Endothelial cell (in vitro differentiated cells): ENCODE measurements at places on chromosomes 2 and 18. TPM values are rescaled to one million over a fixed set of nuclear protein-coding genes. Genes with fewer than 3 reads are reported as not detected.

GRCh38 chr2:233438573-233439147 is 84.4 kb downstream of the DGKD start:
- DNase-seq: no peak
- H3K4me3 ChIP-seq: no peak overlapping the region
- H3K27me3 ChIP-seq: no peaks in the 10 kb centered on the region
- H3K4me1 ChIP-seq: no peaks in the 10 kb centered on the region

- H3K27me3 ChIP-seq: peaks cover 3% of the 10 kb centered on the region
- H3K4me1 ChIP-seq: no peaks in the 10 kb centered on the region
- H3K4me3 ChIP-seq: no peak overlapping the region
- H3K27ac ChIP-seq: no peak overlapping the region
- no peaks in the 10 kb centered on the region for H3K36me3 ChIP-seq
Observed at GRCh38 chr2:96753661-96754282, 6.9 kb upstream of the CNNM4 start.

DNA sequence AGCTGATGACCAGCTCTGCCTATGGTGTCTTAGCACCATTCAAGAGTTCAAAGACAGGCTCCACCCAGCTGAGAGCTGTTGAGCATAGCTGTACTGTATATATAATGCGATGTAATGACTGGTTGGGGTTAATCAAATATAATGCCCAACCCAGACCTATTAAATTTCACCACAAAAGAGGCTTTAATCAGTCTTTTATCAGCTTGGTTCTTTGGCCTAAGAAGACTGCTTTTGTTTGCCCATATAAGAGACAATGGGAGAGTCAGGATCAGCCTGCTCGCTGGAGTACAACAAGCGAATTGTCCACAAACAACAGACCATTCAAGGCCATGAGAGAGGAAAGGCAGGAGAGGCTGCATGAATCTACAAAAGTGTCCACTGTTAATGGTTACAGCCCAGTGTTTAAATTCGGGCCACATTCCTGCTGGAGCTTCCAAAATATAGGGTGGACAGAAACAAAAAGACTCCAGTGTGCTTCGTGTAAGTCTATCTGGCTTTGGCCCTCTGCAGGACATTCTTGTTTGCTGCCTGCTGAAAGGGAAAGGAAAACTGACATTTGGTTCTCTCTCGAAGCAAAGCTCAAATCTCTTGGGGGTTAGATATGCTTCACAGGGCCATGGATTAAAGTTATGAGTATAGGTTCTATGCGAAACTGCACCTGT is 299.0 kb upstream of the FBXO11 start:
- peaks cover 4% of the 10 kb centered on the region for H3K36me3 ChIP-seq
- H3K4me3 ChIP-seq: no peak overlapping the region
- DNase-seq: no peak
- H3K4me1 ChIP-seq: peaks cover 8% of the 10 kb centered on the region
- H3K27me3 ChIP-seq: peaks cover 7% of the 10 kb centered on the region
- no peak overlapping the region for H3K27ac ChIP-seq

- no peaks in the 10 kb centered on the region for H3K27me3 ChIP-seq
- H3K4me3 ChIP-seq: no peak overlapping the region
- no peak for DNase-seq
- no peaks in the 10 kb centered on the region for H3K36me3 ChIP-seq
Observed at GRCh38 chr2:143151111-143151752, 22.0 kb downstream of the ARHGAP15 start.

DNA sequence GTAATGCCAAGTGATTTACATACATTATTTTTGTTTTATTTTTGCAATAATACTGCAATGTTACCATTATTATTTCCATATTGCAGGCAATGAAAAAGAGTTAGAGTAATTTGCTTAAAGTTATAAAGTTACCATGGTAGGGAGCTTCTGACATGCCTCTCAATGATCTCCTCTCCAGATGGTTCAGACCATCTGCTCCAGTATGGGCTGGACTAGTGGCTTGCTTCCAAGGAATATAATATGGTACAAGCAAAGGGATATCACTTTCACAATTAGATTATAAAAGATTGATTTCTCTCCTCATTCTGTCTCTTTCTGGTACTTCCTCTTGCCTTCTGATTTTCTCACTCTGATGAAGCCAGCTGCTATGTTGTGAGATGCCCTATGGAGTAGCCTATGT is 245.4 kb downstream of the INSIG2 start:
- H3K4me1 ChIP-seq: peaks cover 9% of the 10 kb centered on the region
- no peak for DNase-seq
- H3K27me3 ChIP-seq: no peaks in the 10 kb centered on the region
- no peak overlapping the region for H3K27ac ChIP-seq

DNA sequence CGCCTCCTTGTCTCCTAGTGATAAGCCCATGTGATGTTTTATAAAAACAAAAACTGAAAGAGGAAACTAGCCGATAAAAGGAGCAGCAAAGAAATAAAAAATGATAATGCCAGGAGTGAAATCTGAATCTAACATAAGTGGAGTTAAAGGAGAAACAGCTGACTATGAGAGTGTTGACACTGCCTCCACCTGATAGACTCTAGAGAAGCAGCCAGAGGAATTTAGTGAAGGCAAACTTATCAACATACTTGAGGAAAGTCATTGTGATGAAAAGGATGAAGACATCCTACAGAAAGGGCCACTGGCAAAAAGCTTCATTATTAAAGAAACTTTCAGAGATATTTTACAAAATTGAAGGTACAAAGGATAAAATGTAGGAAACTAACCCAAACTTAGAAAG is 1.9 kb downstream of the M1AP start:
- H3K4me3 ChIP-seq: no peak overlapping the region
- peaks cover 3% of the 10 kb centered on the region for H3K4me1 ChIP-seq
- H3K27me3 ChIP-seq: peaks cover 2% of the 10 kb centered on the region
- H3K27ac ChIP-seq: no peak overlapping the region
- no peaks in the 10 kb centered on the region for H3K36me3 ChIP-seq

GRCh38 chr2:168006498-168006897 is 240.9 kb downstream of the STK39 start:
- H3K27me3 ChIP-seq: peaks cover 1% of the 10 kb centered on the region
- H3K27ac ChIP-seq: no peak overlapping the region
- H3K4me1 ChIP-seq: peaks cover 7% of the 10 kb centered on the region

DNA sequence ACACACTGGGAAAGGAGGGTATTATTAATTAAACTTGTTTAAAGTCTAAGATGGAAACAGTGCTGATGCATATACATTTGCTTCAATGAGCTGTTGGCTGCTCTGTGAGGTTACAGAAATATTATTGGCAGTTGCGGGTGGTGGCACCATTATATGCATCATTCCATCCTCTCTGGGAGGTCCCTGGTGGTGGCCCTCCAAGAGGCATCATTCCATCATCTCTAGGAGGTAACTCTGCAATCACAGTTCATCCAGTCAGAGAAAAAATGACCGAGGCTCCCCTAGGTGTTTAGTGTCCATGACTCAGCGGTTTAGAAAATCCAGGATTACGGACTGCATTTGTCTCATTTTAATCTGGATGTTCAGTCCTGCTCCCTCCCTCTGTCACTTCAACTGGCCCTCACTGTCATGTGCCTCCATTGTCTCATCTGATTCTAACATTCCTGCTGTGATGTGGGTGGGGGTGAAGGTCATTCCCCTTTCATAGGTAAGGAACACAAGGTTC is 15.4 kb downstream of the AFF3 start:
- H3K27ac ChIP-seq: no peak overlapping the region
- H3K27me3 ChIP-seq: peaks cover 5% of the 10 kb centered on the region
- no peaks in the 10 kb centered on the region for H3K36me3 ChIP-seq
- no peak overlapping the region for H3K4me3 ChIP-seq
- no peak for DNase-seq

DNA sequence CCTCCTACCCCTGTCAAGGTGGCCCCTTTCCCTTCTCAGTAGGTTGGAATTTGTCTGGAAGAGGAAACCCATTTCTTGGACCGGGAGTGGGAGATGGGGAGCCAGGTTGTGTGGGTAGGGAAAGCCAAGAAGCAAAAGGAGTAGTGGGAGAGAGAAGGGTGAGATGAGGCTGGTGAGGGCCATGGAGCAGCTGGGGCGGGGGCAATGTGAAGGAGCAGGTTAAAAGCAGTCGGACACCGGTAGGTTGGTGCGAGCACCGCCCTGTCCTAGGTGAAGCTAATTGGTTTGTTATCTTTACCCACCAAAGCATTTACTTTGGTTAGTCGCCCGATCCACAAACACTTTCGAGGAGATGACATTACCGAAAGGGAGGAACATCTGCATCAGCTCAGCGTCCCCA is 306.8 kb downstream of the CELF4 start:
- H3K36me3 ChIP-seq: no peaks in the 10 kb centered on the region
- H3K4me3 ChIP-seq: no peak overlapping the region
- peaks cover 21% of the 10 kb centered on the region for H3K27me3 ChIP-seq

GRCh38 chr2:234669621-234670020 is 172.7 kb upstream of the ARL4C start:
- no peak overlapping the region for H3K27ac ChIP-seq
- H3K36me3 ChIP-seq: no peaks in the 10 kb centered on the region
- H3K27me3 ChIP-seq: peaks cover 2% of the 10 kb centered on the region
- DNase-seq: no peak

GRCh38 chr2:222945887-222946286 is 85.1 kb downstream of the ACSL3 start:
- no peaks in the 10 kb centered on the region for H3K4me1 ChIP-seq
- H3K27ac ChIP-seq: no peak overlapping the region
- H3K27me3 ChIP-seq: peaks cover 6% of the 10 kb centered on the region
- no peaks in the 10 kb centered on the region for H3K36me3 ChIP-seq

DNA sequence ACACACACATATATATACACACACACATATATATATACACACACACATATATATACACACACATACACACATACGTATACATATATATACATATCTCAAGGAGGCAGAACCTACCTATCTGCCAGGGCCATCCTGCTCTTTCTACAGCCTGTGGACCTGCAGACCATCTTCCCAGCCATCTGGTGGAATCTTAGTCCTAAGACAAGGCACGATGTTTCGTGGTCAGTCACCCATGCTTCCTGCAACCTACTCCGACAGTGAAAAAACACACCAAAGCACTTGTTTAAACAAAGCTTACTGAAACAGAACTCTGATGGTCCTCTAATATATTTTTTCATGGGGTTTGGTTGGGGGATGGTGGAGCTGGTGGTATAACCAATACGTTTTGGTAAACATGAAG is 164.2 kb upstream of the ZNF521 start:
- no peaks in the 10 kb centered on the region for H3K27me3 ChIP-seq
- H3K27ac ChIP-seq: no peak overlapping the region
- no peak overlapping the region for H3K4me3 ChIP-seq

GRCh38 chr18:28003451-28003850 is 173.5 kb downstream of the CDH2 start:
- no peaks in the 10 kb centered on the region for H3K27me3 ChIP-seq
- H3K36me3 ChIP-seq: peaks cover 24% of the 10 kb centered on the region
- H3K4me1 ChIP-seq: peaks cover 4% of the 10 kb centered on the region
- H3K27ac ChIP-seq: no peak overlapping the region
- no peak overlapping the region for H3K4me3 ChIP-seq

- H3K27ac ChIP-seq: no peak overlapping the region
- no peaks in the 10 kb centered on the region for H3K36me3 ChIP-seq
- H3K27me3 ChIP-seq: no peaks in the 10 kb centered on the region
- DNase-seq: no peak
Observed at GRCh38 chr2:143725400-143725799, 596.2 kb downstream of the ARHGAP15 start.

DNA sequence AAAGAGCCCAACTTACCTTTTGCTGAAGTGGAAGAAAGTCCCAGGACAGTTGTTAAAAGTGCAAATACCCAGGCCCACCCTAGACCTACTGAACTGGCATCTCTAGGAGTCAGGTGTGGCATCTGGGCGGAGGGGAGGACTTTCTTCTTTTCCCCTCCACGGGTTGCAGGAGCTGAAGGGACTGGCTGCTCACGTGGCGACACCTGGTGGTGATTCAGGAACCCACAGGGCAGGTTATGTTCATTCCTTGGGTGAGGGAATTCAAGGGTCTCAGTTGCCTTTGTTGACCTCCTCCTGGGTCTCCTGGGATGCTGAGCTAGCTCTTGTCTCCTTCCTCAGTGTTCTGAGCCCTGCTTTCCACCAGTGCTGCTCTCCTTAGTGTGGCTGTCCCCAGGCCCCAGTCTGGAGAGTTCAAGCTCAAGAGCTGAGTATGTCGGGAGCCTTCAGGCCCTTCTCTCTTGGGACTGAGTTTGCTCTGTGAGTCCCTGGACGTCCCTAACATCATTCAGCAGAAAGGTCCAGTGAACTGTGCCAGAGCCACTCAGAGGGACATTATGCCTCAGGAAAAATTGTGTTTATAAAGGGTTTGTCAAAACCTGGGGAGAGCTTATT is 56.9 kb downstream of the DYSF start:
- H3K4me1 ChIP-seq: peaks cover 35% of the 10 kb centered on the region
- H3K36me3 ChIP-seq: peaks cover 58% of the 10 kb centered on the region
- peak overlapping the region; percentile 33 for H3K4me3 ChIP-seq

GRCh38 chr2:17850151-17850550 is 28.3 kb upstream of the KCNS3 start:
- no peak overlapping the region for H3K27ac ChIP-seq
- no peaks in the 10 kb centered on the region for H3K27me3 ChIP-seq
- no peaks in the 10 kb centered on the region for H3K4me1 ChIP-seq

DNA sequence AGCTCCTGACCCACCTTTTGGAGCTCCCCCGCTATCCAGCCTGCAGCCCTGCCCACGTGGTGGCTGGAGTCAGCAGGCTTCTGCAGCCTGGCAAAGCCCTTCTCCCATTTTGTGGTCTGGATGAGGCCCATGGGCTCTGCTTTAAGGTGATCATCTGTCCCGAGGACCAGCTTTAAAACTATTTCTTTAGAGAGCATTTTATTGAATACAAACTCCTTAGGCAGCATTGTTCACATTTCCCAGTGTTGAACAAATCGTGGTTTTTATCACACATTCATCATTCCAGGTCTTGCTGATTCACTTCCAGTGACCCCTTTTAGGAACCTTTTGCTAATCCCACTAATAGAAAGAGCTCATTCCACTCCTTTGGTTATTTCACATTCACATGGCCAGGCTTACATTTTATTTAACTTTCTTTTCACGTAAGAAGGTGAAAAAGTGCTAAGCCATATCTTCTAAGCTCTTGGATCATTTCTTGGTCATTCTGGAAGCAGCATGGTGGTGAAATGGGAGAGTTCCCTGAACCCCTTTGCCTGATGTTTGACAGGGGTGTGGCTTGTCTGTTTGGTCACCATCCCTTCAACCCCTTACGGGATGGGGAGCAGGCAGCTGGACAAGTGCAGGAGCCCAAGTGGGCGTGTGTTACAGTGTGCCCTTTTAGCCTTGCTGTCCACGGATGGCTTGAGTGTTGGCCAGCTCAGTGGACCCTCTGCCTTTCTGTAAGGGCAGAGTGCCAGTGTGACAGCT is 80.4 kb upstream of the RAPGEF4 start:
- no peaks in the 10 kb centered on the region for H3K4me1 ChIP-seq
- no peak overlapping the region for H3K27ac ChIP-seq
- H3K36me3 ChIP-seq: peaks cover 9% of the 10 kb centered on the region
- no peak for DNase-seq
- H3K27me3 ChIP-seq: peaks cover 1% of the 10 kb centered on the region

GRCh38 chr2:159249990-159250715 is 36.4 kb downstream of the WDSUB1 start:
- H3K4me1 ChIP-seq: peaks cover 4% of the 10 kb centered on the region
- no peak for DNase-seq
- H3K4me3 ChIP-seq: no peak overlapping the region
- H3K36me3 ChIP-seq: peaks cover 15% of the 10 kb centered on the region
- H3K27me3 ChIP-seq: peaks cover 8% of the 10 kb centered on the region
- H3K27ac ChIP-seq: peak overlapping the region; percentile 64

- H3K36me3 ChIP-seq: no peaks in the 10 kb centered on the region
- H3K4me3 ChIP-seq: no peak overlapping the region
- H3K4me1 ChIP-seq: peaks cover 2% of the 10 kb centered on the region
- no peak for DNase-seq
Observed at GRCh38 chr2:25430556-25430955, 88.8 kb upstream of the DNMT3A start.

The NGEF gene
- 1.4 TPM for total RNA-seq

The GKN2 gene
- total RNA-seq: 0.36 TPM

The VSNL1 gene
- total RNA-seq: 19.6 TPM

The EGR4 gene
- total RNA-seq: 0.15 TPM

The GNAL gene
- total RNA-seq: 9.7 TPM

The RNF25 gene
- total RNA-seq: 41.7 TPM

The CYP1B1 gene
- total RNA-seq: 1.2 TPM

The SERPINB5 gene
- not detected for total RNA-seq

The MSTN gene
- total RNA-seq: 0.13 TPM

The CFAP53 gene
- total RNA-seq: 0.56 TPM
